ENCODE measurements at places on chromosomes 16 and 17. TPM values are rescaled to one million over a fixed set of nuclear protein-coding genes. Genes with fewer than 3 reads are reported as not detected.

The PIRT gene
- not detected for total RNA-seq

The KRTAP9-3 gene
- not detected for total RNA-seq

The TNFRSF17 gene
- not detected for total RNA-seq

GRCh38 chr16:67053767-67054334, 24.9 kb downstream of the CBFB start:
- H3K4me1 ChIP-seq = no peaks in the 10 kb centered on the region
- H3K4me3 ChIP-seq = no peak overlapping the region
- H3K36me3 ChIP-seq = 0 out of 2 replicates have a peak, but pooled peaks cover 4% of the 10 kb centered on the region

- H3K27me3 ChIP-seq = no peaks in the 10 kb centered on the region
- no peaks in the 10 kb centered on the region for H3K36me3 ChIP-seq
- peak overlapping the region; percentile 46 for H3K4me3 ChIP-seq
- DNase-seq = peak; percentile 12
Measured at GRCh38 chr17:46822388-46822921, 4.0 kb upstream of the WNT3 start.

- no peaks in the 10 kb centered on the region for H3K36me3 ChIP-seq
- no peak overlapping the region for H3K27ac ChIP-seq
- no peak overlapping the region for H3K4me3 ChIP-seq
- no peak for DNase-seq
Measured at GRCh38 chr17:9522074-9522473, 53.5 kb downstream of the STX8 start.

DNA sequence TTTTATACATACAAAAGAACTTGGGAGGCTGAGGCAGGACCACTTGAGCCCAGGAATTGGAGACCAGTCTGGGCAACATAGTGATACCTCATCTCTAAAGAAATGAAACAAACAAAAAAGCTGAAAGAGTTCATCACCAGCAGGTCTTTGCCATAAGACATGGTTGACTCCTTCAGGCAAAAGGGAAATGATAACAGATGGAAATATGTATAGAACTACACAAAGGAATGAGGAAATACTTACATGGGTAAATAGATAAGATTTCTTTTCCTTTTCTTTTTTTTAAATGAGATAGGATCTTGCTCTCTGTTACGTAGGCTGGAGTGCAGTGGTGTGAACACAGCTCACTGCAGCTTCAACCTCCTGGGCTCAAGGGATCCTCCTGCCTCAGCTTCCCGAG, 165.3 kb downstream of the PARN start:
- H3K4me1 ChIP-seq = no peaks in the 10 kb centered on the region
- no peak for DNase-seq
- no peak overlapping the region for H3K27ac ChIP-seq
- peaks cover 5% of the 10 kb centered on the region for H3K36me3 ChIP-seq
